Right lung (tissue), 10 donors: ENCODE measurements at places on chromosomes 13 and 19. TPM values are rescaled to one million over a fixed set of nuclear protein-coding genes. Genes with fewer than 3 reads are reported as not detected.

Gene NKPD1
- 0.12 TPM for polyA plus RNA-seq

Gene CRYL1
- polyA plus RNA-seq: 27.0 TPM

Gene PEPD
- polyA plus RNA-seq: 57.4 TPM

GRCh38 chr13:52383366-52383765, 22.6 kb downstream of the THSD1 start:
- DNase-seq: no peak

DNA sequence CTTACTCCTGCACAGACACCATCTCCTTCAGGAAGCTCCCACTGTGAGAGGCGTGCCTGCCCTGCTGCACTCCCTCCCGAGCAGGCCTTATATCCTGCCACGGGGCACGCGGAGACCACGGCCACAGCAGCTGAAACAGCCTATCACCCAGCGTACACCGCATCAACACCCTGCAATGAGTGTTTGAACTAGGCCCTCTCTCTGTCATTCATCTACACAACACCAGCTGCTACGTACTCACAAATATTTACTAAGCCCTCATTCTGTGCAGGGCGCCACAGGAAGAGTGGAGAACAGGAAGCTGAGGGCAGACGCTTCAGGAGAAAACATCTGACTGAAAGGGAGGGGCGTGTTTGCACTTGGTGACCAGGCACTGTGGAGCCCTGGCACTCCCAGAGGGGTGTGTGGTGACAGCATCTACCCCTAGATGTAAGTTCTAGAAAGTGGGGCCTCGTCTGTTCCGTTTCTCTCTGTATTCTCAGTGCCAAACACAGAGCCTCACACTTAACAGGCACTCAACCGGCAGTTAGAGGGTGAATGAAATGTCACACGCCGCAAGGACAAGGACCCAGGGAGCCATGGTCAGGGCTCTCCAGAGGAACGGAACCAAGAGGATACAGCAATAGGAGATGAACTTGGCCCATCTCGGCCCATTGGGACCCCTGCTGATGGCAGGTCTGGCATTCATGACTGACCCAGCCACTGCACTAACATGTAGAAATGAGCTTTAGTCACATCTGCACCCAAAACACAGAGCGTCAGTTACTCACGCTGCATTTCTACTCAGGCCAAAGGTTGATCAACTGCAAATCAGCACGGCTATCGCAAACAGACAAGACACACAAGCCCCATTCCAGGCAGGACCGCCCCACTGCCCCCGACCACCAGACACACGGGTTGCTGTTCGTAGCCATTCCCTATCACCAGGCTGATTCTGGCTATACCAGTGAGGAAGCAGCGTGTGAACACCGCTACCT, 15.7 kb downstream of the RANBP3 start:
- peak; percentile 67 for DNase-seq

DNA sequence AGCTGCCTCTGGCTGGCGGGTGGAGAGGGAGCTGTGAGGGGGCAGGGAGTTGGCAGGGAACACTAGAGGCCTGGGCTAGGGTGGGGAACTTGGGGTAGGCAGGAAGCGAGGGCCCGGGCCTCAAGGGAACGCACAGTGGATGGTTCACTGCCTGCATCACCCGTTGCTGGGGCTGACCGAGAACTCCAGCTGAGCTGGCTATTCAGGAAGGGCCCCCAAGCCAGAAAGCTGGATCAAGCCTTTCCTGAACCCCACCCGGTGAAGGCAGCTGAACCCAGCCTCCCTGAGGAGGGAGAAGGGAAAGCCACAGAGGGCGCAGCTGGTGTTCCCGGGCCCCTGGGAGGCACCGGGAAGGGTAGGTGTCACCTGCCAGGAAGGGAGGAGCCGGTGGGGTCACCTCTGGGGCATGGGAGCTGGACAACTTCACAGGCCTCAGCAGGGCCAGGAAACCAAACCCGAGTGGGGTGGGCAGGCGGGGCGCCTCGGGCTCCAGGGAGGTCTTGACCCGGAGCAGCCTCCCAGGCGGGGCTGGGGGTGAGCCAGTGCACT, 13.9 kb downstream of the PALM start:
- no peak for DNase-seq

Gene TEX26
- 1.7 TPM for polyA plus RNA-seq

DNA sequence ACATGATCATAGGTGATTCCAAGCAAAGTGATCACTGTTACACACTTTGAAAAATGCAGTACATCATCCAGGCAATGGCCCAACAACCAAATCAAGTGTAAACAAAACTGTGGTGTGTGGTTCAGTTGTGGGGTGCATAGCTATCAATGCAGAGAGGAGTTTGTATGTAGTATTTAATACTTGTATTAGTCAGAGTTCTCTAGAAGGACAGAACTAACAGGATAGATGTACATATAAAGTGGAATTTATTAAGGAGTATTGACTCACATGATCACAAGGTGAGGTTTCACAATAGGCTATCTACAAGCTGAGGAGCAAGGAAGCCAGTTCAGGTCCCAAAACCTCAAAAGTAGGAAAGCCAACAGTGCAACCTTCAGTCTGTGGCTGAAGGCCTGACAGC, 249.3 kb upstream of the HTR2A start:
- DNase-seq: no peak

DNA sequence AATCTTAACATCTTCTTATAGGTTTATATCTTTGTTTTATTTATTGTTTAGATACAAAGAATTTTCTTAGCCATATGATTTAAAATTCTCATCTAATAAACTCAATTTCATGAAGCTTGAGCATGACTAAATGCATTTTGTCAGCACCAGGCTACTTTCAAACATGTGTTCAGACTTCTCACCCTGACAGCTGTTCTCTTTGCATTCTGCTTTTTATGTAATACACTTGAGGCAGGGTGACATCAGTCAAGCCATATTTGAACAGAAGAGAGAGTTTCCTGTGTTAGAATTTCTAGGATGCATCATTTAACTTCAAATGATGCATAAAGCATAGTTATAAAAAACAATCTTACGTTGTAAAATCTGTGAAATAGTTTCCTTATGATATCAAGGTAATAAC, 1295.1 kb upstream of the PCDH20 start:
- no peak for DNase-seq

- DNase-seq: peak; percentile 61
These were observed 1.1 kb downstream of the GYS1 start for GRCh38 chr19:48991873-48992580.
